ENCODE measurements at places on chromosomes 4 and X. TPM values are rescaled to one million over a fixed set of nuclear protein-coding genes. Genes with fewer than 3 reads are reported as not detected.

The CYTL1 gene
- polyA plus RNA-seq = 15.0 TPM

The RBM47 gene
- polyA plus RNA-seq = 1.8 TPM

The RNF4 gene
- polyA plus RNA-seq = not detected

DNA sequence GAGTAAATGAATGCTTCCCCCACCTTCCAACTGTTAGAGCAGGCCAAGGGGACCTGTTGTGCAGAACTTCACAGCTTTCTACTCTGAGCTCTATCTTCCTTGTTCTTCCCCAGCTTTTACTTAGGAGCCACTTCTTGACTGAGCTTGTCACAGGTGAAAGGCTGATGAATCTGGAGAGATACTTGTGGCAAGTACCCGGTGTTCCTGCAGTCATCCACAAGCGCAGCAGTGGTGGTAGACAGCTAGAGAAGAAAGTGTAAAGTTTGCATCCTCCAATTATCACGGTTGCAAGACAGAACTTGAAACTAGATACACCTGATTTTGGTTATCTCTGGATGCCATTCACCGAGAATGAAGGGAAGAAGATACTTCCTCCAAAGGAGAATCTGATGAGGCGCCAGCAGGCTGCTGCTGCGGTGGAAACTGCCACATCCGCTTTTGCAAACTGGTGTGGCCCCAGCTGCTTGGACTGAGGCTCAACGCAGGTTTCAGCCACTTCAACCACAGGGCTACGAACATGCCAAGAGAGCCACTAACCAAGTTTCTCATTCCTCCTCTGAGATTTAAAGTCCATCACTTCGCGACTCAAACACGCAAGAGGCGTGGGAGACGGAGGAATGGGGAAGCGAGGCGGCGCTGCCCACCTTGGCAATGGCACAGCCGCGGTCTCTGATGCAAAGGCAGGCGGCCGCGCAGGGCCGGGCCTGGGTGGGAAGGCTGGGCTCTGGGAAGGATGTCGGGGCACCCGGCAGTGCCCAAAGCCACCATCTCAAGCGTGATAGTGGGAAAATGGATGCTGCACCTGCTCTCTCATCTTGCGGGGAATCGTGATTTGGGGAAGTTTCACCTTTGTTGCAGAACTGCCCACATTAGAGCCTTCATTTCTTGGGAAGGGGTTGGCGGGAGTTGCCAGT, 1.3 kb upstream of the FHIP1A start:
- DNase-seq = no peak

GRCh38 chr4:81562093-81562492, 90.4 kb upstream of the RASGEF1B start:
- no peak for DNase-seq

All from muscle of arm (tissue), 14 donors.